ENCODE measurements at places on chromosomes 4 and X.

GRCh38 chrX:44415639-44416386, 72.3 kb upstream of the EFHC2 start:
- no peak for DNase-seq

- DNase-seq = no peak
Measured at GRCh38 chr4:91426725-91427124, 877.0 kb upstream of the GRID2 start.

DNA sequence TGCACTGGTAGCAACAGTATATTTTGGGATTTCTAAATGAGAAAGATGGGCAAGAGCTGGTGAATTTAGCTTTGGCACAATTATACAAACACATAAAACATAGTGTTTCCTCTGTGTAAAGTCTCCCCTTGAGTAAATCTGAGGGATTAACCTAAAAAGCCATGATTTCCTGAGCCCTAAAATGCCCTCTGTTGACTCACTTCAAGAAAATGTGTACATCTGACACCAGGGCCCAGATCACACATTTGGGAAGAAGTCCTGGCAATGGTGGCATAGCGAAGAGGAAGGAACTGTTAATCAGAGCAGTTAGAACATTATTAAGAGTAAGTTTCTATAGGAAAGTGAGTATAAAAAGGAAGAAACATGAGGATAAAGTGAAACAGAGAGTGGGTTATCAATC, 338.5 kb downstream of the SPOCK3 start:
- DNase-seq = no peak

DNA sequence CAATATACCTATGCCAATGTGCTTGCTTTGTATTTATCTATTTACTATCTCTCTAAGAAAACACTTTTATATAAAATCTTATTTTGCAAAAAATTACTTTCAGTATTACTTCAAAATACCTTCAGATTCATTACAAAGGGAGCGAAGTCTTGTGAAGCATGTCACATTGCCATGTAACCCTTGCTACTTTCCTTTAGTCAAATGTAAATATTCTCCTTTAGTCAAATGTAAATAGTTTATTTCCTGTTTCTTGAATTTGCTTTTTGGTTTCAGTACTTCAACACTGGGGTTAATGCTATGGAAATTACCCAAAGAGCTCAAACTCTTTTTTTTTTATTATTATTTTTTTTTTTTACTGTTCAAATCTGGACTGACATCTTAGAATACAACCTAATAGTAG, 383.3 kb downstream of the GRXCR1 start:
- DNase-seq = no peak

DNA sequence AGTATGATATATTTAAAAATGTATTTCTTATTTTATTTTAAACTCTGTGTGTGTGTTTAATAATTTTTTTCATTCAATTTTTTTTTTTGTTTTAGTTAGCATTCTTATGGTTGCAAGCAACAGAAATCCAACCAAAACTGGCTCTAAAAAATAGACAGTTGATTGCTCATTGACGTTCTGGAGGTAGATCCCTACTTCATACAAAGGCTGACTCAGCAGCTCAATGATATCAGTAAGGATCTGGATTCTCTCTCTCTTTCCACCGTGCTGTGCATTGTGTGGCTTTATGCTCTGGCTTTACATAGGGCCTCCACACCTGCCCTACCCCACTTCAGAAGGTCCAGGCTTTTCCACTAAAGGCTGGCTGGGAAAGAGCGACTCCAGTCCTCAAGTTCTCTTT, 117.8 kb downstream of the UCHL1 start:
- DNase-seq = no peak

- DNase-seq = no peak
Measured at GRCh38 chr4:136281307-136281706, 1251.0 kb downstream of the PCDH18 start.

DNA sequence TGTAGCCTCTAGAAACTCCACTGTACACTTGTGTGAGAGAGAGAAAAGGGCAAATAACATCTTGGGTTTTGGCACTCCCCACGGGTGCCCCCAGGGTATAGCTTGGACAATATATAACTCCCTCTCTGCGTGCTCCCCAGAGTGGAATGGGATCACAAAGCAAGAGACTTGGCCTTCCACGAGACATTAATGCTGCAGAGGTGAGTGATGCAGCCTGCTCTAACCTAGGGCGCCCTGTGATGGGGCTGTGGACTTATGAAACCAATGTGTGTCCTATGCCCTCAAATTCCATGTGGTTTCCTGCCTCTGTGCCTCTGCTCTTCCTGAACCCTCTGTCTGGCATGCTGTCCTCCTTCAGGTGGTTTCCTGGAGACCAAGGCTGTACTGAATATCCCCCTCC, 22.0 kb upstream of the FAM9C start:
- DNase-seq = no peak

All from AG20443 (cell line).